ENCODE measurements at places on chromosomes 3 and 15.
A peak's percentile ranks its signal among the peaks of the same experiment; 100 is the strongest.

DNA sequence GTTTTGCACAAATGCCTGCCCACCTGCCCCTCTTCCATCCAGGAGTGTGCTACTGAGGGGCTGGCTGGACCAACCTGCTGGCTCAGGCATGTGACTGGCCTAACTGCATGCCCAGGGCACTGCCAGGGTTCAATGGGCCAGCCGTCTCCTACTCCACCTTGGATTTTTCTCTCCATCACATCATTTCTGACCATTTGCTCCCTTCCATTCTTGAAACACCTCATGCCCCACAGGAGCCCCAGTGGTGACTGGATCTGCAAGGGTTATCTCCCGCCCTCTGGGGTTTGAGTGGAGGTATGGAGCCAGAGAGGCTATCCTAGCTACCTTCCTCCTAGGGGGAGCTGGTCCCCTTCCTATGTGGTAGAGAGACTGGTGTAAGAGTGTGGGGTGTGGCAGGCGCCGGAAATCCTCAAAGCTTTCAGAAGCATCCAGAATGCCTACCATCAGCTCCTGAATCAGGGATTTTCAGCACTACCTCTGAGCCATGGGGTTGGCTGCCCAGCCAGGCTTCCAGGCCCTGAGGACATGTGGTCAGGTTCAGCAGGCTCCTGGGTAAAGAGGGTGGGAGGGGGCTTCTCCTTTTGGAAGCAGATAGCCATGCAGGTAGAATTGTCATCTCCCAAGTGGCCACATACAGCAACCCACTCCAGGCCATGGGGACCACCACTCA is 2.9 kb upstream of the MANF start:
- DNase-seq, result no peak

- DNase-seq, result no peak
These were observed 53.8 kb upstream of the PLAAT1 start for GRCh38 chr3:193187070-193187722.

DNA sequence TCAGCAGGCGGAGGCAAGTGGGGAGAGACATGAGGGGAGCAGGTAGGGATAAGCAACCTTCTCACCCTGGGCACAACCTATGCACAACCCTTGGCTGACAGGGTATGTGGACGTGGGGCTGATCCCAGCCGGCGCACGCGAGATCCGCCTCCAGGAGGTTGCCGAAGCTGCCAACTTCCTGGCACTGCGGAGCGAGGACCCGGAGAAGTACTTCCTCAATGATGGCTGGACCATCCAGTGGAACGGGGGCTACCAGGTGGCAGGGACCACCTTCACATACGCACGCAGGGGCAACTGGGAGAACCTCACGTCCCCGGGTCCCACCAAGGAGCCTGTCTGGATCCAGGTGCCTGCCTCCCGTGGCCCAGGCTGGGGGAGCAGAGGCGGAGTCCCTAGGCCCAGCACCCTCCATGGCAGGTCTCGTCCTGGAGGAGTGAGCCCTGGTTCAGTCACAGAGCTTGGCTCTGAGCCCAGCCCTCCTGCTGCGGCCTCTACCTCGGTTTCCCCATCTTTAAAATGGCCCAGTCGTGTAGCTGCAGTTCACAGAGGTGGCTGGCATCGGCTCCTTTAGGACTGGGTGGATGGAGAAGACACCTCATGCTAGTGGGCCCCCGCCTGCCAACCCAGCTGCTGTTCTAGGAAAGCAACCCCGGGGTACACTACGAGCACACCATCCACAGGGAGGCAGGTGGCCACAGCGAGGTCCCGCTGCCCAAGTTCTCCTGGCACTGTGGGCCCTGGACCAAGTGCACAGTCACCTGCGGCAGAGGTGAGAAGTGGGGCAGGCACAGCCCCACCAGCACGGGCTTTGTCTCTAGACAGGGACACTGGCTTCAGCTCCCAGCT is 96.0 kb downstream of the TBC1D2B start:
- DNase-seq, result no peak

DNA sequence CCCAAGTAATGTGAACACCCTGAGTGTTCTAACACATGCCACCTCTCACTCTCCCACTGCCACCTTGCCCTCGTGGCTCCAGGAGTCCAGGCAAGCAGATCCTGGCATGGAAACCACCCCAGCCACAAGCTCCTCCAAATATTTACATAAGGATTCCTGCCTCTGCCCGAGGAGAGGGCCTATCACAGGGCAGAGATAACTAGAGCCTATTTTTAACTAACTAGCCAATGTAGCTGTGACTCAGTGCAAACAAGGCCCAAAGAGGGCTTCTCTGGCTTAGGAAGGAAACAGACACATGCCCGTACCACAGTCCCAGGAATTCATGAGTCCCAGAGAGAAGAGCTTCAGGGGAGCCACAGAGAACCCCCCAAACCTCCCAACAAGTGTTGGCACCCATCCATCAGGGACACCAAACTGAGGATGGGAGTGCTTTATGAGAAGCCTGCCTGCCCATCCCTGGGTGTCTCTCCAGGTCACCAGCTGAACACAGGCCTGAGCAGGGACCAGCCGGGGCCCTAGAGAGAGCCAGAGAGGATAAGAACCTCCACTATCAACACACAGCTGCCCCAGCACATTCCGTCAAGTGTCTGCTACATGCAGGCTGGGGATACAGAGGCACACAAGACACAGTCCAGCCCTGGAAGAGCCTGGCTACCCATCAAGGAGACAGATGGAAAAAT is 9.2 kb downstream of the FYCO1 start:
- DNase-seq, result no peak

DNA sequence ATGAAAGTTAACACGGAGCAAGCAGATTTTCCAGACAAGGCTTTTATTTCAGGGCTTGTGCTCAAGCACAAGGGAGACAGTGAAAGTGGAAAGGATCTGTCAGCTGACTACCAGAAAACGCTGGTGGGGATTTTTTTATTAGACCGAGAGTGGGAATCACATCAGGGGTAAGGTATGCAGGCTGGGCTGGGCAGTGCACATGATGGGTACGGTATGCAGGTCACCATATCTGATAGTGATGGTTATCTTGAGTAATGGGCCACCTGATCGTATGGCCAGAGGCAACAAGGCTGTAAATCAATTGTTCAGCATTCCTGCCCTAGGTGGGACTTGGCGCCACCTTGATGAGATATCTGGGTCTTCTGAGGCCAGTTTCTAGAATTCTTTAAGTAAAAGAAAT is 36.9 kb upstream of the PIAS1 start:
- no peak for DNase-seq

DNA sequence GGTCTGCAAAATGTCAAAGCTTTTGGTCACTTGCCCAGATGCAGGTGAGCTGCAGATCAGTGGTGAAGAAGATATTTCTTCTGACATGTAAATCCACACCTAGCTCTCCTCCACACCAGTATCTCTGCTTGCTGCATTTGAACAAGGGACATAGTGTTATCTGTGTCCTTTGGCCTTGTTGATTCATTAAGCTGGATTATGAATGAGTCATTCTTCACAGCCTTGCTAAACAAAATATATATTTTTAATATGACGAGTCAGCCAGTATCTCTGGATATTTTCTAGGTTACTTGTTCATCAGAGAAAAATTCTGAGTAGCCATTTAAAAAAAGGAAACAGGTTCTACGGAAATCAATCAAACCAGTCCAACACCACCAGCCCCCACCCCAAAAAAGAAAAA is 190.6 kb upstream of the ADAMTS9 start:
- DNase-seq, result no peak

DNA sequence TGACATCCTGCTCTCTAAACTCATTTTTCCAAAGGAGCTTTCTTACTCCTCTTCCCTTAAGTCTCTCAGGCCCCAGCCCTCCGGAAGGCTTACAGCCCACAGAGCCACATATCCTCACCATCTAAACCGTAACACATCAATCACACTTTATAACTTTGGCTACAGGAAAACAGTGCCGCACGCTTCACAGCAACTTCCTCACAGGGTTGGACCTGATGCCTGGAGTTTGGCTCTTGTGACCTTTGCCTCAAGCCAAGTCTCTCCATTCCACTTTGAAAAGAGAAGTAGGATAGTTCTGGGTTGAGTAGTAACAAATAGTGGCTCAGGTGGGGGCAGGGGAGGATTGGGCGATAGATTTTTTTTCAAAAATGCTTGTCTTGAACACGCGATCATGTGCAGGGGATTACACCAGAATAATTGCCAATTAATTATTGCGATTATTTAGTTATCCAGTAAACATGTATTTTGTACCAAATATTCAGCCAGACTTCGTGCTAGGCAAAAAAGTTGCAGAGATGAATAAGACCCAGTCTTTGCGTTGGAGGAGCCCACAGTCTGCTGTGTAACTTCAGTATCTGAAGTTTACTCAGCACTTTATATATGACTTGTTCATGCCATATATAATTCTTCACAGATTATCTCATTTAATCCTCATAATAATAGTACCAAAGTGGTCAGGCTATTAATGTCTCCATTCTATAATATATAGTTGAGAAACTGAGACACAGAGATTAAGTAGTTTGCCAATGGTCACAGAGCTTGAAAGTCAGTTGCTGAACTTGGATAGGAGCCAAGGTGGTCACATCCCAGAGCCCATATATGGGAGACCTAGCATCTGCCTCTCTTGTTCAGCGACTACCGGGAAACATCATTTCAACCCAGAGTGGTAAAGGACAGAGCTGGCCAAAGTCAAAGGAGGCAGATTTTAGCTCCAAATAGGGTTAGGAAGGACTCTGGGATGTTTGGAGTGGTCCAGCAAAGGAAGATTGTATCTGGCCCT is 2.4 kb upstream of the ETV5 start:
- no peak for DNase-seq

- no peak for DNase-seq
These were observed 52.6 kb upstream of the RAB6B start for GRCh38 chr3:133948131-133948810.

GRCh38 chr3:50242851-50243542 is 7.0 kb downstream of the GNAI2 start:
- DNase-seq, result peak; percentile 74

DNA sequence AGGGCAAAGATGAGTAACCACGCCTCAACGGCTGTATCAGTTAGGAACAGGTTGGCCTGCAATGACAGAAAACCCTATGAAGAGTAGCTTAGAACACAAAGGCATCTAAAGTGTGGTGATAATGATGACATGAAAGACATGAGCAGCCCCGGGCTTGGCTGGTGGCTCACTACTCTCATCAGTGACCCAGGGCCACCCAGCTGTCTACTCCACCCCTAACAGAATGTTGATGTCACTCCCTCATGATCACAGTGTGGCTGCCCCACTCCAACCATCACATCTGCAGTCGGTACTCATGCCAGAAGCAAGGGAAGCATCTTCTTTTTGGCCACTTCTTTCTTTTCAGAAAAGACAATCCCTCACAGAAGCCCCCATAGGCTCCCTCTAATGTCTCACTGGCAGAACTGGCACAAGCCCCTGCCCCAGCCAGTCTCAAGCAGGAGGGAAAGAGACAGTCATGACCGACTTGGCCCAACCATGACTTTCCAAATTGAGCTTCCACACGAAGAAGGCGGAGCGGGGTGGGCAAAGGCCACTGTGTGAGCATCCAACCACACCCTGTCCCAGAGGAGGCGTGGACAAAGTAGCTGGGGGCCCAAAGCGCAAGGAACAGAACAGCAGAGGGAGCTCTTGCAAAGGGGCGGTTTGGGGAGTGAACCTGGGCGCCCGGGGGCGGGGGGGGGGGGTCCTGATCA is 72.0 kb upstream of the IQSEC1 start:
- no peak for DNase-seq

DNA sequence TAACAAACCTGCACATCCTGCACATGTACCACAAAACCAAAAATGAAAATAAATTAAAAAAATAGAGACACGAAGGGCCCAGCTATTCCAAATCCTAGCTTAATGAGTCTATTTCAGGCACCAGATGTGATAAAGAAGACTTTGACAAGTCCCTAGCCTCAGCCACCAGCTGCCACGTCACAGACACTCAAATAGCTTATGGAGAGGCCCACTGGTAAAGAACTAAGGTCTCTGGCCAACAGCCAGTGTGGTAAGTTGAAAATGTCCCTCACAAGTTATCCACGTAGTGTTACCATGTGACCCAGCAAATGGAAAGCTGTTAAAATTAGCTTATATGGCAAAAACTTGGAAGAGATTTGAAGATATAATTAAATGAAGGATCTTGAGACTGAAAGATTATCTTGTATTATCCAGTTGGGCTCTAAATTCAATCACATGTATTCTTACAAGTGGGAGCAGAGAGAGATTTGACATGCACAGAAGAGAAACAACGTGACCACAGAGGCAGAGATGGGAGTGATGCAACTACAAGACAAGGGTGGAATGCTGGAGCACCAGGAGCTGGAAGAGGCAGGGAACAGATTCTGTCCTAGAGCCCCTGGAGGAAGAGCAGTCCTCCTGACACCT is 10.9 kb downstream of the ACSBG1 start:
- no peak for DNase-seq

GRCh38 chr15:38071211-38071972 is 137.0 kb downstream of the TMCO5A start:
- DNase-seq, result no peak

DNA sequence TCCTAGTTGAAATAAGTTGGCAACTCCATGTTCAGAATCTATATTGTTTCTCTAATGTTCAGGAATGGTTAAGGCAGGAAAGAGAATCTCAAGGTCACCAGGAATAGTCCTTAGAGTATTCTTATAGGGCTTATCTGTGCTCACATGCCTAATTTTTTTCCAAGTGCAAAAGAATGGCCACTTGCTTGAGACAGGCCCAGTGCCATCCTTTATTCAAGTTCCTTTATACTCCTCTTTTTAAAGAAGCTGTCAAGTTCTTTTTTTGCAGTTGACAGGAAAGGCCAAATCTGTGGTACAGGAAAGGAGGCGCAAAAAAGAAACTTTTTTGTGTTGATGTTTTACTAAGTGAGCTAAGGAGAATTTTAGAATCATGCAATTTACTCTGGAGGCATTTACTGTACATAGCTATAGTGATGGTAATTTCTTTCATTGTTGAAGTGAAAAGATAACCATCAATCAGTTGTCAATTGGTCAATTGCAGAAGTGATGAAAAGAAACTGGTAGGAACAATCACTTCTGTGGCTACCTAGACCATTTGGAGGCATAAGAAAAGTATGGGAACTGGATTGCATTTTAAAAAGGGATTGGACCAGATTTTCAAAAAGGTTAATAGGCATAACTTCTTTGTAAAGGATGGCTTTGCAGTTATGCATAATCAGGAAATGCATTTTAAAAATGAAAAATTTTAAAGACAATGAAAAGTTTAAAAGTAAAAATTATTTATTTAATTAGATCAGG is 102.5 kb upstream of the SOX2 start:
- no peak for DNase-seq

GRCh38 chr15:74997141-74997540 is 1.8 kb downstream of the SCAMP5 start:
- DNase-seq, result no peak

- DNase-seq, result no peak
These were observed 9.2 kb upstream of the TGFBR2 start for GRCh38 chr3:30597131-30597768.
